ENCODE measurements at places on chromosomes 6 and 20.

DNA sequence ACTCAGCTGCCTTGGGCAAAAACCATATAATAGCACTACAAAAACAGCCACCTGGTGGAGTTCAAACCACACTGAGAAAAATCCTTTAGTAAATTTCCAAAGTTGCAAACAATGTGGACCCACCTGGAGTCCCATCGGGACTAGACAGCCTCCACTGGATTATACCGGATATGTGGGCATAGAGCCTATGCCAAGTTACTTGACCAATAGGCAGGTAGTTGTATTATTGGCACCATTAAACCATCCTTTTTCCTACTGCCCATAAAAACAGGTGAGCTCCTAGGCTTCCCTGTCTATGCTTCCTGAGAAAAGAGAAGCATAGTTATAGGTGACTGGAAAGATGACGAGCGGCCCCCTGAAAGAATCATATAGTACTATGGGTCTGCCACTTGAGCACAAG is 51.7 kb upstream of the ADGRF4 start:
- DNase-seq = no peak

DNA sequence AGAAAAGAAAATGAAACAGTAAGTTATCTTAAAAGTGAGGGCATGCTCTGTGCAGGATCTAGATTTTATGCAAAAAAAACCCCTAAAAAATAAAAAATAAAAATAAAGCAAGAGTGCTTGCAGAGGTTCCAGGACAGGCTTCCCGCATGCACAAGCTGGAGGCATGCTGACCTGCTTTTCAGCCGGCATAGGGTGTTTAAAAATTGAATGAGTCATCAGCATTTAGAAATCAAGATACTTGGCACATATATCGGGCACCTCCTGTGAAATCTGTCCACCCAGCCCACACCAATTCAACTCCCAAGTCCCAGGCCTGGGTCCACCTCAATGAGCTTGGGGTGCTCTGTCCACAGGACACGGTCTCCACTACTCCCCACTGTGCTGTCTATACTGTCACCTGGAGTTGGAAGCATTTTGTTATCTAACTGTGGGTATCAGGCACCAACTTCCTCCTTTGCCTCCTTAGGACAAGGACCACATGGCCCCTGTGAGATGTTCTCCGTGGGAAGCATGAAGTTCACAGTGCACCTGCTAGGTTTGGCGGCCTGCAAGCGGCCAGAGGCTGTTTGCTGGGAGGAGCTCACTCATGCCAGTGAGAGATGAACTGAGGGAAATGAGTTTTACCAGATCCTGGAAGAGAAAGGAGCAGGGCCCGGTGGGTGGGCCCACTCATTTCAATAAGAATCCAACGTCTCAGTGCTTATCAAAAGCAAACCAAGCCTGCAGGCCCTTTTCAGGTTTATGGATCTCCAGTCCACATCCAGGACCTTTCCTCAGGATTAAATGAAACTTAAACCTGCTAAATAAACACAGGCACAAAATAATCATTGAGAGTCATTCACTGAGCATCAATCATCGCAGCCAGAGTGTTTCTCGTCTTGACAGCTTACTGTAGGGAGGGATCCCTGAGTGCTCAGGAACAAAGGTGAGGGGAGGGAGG is 121.1 kb downstream of the FOXA2 start:
- no peak for DNase-seq

GRCh38 chr20:23550227-23550626 is 18.1 kb downstream of the CST9L start:
- DNase-seq = no peak

GRCh38 chr6:152952866-152953509 is 29.9 kb downstream of the FBXO5 start:
- DNase-seq = no peak

- no peak for DNase-seq
Observed at GRCh38 chr6:126447367-126447766, 107.5 kb downstream of the CENPW start.

GRCh38 chr6:29502597-29502996 is 14.8 kb upstream of the MAS1L start:
- DNase-seq = no peak

DNA sequence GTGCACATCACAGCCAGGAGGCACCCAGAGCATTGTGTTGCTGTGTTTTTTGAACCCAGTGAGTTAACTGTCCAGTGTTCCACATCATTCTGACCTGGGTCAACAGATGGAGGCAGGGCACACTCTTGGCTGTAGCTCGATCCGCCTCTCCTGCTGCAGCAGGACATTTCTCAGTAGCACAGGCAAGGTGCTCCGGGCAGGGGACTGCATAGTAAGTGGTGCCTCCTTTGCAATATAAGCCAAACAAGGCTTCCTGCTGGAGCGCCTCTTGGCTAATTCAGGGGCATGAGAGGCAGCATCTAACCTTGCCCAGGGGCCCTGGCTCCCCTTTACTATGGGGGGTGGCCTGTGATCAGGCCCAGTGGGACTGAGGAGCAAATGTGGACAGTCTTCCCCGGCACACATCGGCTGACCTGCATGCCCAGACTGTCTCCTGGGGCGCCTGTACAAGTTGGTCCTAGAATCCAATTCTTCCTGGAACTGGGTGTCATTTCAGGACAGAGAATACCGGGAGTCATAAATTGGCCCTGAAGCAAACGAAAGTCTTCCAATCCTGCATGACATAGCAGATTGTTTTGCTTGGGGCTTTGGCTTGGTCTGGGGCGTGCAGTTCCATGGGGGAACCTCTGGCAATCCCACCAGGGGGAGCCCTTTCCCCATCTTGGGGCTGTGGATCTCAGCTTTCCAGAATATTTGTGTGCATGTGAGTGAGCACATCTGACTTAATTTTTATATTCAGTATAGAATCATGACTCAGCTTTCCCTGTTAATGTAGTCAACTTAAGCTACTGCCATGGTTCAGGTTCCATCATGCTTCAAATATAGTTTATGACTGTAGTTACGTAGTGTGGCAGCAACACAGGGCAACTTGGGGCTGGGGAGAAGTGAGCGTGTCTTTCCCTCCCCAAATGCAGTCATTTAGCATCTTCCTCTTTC is 56.0 kb upstream of the DDR1 start:
- peak; percentile 63 for DNase-seq

DNA sequence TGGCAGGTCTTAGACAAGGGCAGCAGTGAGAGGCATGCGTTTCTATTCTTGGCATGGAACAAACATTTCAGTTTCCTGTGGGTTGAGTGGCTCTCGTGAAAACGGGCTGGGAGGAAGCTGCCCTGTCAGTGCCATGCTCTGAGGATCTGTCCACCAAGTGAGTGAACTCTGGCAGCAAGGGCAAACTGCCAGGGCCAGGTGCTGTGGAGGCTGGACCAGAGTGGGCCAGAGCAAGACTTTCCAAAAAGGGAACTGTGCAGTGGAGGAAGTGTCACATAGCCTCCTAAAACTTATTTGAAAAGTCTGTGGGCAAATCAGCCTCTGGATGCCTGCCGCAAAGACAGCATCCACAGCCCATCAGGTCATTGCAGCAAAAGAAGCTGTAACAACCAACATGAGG is 44.2 kb upstream of the TAB2 start:
- DNase-seq = no peak

GRCh38 chr6:110653381-110653780 is 161.9 kb downstream of the CDK19 start:
- no peak for DNase-seq

GRCh38 chr20:1661542-1662299 is 4.1 kb upstream of the SIRPG start:
- DNase-seq = no peak
